ENCODE measurements at places on chromosomes 7 and 10. TPM values are rescaled to one million over a fixed set of nuclear protein-coding genes. Genes with fewer than 3 reads are reported as not detected.

SDK1 gene
- polyA plus RNA-seq: 2.3 TPM

NEURL1 gene
- polyA plus RNA-seq: 0.06 TPM

HKDC1 gene
- 0.03 TPM for polyA plus RNA-seq

ANKRD7 gene
- polyA plus RNA-seq: 0.88 TPM

RADIL gene
- polyA plus RNA-seq: 5.0 TPM

CDC14C gene
- polyA plus RNA-seq: not detected

- DNase-seq: no peak
Observed at GRCh38 chr7:47044625-47045024, 537.3 kb downstream of the TNS3 start.

GRCh38 chr7:37211097-37211880 is 237.4 kb downstream of the ELMO1 start:
- peak; percentile 55 for DNase-seq

DNA sequence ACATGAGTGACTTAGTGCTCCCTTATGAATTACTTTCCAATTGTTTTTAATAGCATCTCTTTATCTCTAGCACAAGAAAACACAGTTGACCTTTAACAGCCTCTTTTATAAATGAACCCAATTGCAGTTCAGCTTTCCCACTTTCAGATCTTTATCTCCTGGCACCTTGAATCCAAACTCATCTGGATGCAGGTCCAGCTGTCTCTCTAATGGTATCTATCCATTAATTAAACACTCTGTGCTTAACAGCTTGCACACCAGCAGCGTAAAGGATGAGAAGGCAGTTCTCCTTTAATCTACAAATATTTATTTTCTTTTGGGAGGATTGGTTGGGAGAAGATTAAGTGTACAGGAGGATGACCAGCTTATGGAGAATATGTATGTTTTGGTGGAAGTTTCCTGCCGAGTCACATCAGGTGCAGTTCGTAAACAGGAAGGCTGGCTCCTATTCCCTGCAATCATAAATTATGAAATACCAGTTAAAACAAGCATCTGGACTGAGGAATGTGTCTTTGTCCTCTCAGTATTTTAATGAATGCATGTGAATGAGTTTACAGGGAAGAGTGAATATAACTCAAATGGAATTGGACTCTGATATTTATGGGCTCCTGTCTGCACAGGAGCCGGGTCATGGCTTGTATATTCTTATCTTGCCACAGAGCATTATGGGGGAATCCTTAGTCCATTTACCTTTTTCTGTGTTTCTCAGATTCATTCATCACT is 232.7 kb downstream of the PHF14 start:
- no peak for DNase-seq
